ENCODE measurements at places on chromosomes 12 and 14. TPM values are rescaled to one million over a fixed set of nuclear protein-coding genes. Genes with fewer than 3 reads are reported as not detected.
A peak's percentile ranks its signal among the peaks of the same experiment; 100 is the strongest.

PTPRR gene
- not detected for total RNA-seq

GARIN6 gene
- total RNA-seq: not detected

RERGL gene
- total RNA-seq: 7.9 TPM

RERG gene
- total RNA-seq: 98.8 TPM

CACNA2D4 gene
- 5.9 TPM for total RNA-seq

KLRB1 gene
- 1.0 TPM for total RNA-seq

KRT82 gene
- not detected for total RNA-seq

CD163 gene
- 252 TPM for total RNA-seq

PLEKHD1 gene
- 0.10 TPM for total RNA-seq

TC2N gene
- total RNA-seq: 28.3 TPM

ARL6IP4 gene
- total RNA-seq: 132 TPM

SLC38A2 gene
- 255 TPM for total RNA-seq

- no peak for DNase-seq
Measured at GRCh38 chr14:52863334-52863700, 71.9 kb upstream of the GNPNAT1 start.

- no peak for DNase-seq
Measured at GRCh38 chr14:93103392-93104080, 12.2 kb downstream of the ITPK1 start.

DNA sequence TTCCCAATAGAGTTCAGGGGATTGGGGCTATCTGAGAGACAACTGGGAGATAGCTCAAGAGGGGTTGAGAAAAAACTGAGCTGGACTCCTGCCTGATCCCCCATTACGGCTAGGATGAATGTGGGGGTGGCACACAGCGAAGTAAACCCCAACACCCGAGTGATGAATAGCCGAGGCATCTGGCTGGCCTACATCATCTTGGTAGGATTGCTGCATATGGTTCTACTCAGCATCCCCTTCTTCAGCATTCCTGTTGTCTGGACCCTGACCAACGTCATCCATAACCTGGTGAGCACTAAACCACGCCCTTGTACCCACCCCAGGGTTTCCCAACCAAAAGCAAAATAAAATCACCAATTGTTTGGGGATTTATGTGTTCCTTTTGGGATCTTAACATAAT lies 1.0 kb downstream of the ORMDL2 start:
- no peak for DNase-seq

DNA sequence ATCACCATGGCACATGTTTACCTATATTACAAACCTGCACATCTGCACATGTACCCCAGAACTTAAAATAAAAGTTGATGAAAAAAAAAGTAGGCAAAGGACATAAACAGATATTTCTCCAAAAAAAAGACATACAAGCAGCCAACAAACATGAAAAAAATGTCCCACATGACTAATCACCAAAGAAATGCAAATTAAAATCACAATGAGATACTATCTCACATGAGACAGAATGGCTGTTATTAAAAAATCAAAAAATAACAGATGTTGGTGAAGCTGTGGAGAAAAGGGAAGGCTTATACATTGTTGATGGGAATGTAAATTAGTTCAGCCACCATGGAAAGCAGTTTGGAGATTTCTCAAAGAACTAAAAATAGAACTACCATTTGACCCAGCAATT lies 68.0 kb upstream of the FAR2 start:
- no peak for DNase-seq

DNA sequence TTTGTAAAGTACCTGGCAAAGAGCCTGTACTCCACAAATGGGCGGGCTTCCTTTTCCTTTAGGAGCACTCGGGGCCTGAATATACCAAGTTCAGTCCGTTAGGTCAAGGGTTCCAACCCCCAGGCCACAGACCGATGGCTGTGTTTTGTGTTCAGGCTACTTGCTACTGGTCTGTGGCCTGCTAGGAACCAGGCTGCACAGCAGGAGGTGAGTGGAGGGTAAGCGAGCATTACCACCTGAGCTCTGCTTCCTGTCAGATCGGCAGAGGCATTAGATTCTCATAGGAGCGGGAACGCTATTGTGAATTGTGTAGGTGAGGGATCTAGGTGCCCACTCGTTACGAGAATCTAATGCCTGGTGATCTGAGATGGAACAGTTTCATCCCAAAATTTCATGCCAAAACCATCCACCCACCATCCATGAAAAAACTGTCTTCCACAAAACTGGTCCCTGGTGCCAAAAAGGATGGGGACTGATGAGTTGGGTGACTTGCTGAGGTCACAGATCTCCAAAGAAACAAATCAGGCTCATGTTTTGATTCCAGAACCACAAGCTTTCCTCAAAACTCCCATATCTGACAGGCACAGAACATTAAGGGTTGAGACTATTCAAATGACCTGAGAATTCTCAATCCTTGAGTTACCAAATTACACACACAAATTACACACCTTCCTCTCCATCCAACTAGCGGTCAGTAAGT lies 4.2 kb downstream of the CSRP2 start:
- no peak for DNase-seq

DNA sequence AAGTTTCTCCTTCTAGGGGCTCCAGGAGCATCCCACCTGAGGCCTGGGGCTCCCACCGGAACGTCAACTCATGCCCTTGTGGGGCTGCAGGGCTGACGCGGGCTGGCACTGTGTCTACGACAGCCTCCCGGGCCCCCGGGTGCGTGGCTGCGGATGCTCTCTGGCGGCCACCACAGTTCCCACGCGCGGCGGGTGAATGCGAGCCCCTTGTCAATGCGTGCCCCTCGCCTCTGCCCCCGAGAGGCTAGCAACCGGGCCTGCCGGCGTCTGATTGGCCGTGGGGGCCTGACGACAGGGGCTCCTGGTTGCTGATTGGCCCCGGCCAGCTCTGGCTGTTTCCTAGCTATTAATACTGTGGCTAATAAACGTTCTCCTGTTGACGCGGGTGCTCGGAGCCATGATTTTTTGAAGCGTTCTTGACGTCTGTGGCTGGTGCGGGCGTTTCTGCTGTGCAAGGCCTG lies 1.8 kb upstream of the MEG3 start:
- DNase-seq: peak; percentile 83

DNA sequence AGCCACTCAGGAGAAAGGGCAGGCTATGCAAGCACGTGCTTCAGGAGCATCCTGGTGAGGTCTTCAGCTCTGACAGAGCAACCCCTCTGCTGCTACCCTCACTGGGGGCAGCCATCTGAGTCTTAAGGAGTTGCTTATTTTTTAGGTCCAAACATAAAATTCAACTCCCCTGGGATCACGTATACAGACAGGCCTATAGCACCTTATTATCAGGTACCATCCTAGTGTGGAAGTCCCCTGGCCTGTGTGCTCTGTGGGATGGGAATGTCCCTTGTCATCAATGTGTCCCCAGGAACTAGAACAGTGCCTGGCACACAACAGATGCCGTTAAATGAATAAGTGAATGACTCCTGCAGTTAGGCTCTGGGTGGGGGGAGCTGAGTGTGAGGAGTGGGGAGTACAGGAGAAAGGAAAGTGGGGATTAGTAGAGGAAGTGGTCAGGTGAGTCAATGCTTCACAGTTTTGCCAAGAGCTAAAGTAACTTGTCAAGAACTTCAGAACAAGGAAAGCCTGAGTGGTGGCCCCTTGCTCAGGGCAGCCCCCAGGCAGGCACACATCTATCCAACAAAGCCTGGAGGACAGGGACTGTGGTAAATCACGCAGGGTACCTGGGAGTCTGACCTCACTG lies 33.5 kb downstream of the DAD1 start:
- no peak for DNase-seq

GRCh38 chr14:55556929-55557623 lies 22.9 kb upstream of the KTN1 start:
- no peak for DNase-seq

GRCh38 chr12:110790301-110790700 lies 47.6 kb upstream of the PPP1CC start:
- no peak for DNase-seq

DNA sequence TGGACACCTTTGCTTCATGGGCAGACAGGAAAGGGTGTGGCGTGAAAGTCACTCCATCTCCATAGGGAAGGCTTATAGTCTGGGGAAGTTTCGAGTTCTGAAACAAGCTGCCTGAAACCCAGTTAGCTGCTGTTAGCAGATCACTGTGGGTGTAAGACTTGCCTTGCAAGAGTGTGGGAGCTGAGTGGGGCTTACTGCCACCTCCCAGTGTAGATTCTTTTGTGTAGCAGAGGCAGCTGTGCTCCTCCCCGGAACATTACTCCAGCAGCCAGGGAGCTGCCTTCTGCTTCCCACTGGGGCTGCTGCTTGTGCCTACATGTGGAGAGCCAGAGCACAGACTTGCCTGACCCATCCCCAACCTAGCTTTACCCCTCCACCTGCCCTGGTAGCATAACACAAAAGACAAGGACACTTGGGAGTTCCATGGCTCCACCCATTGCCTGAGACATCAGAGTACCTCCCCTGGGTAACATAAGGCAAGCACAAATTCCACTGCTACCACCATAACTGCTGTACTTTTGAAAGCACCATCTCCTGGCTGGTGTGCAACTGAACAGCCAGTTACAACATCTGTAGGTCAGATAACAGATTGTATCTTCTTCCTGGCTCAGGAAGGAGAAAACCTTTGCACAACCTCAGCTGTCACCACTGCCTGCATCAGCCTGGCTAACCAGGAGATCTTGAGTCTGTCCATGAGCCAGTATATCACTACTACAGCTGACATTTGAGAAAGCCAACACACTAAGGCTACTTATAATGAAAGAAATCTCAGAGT lies 69.5 kb downstream of the ADAMTS20 start:
- DNase-seq: no peak

GRCh38 chr14:77270361-77271112 lies 469 bp downstream of the NGB start:
- peak; percentile 75 for DNase-seq

GRCh38 chr12:3574986-3575385 lies 84.0 kb downstream of the PRMT8 start:
- no peak for DNase-seq

DNA sequence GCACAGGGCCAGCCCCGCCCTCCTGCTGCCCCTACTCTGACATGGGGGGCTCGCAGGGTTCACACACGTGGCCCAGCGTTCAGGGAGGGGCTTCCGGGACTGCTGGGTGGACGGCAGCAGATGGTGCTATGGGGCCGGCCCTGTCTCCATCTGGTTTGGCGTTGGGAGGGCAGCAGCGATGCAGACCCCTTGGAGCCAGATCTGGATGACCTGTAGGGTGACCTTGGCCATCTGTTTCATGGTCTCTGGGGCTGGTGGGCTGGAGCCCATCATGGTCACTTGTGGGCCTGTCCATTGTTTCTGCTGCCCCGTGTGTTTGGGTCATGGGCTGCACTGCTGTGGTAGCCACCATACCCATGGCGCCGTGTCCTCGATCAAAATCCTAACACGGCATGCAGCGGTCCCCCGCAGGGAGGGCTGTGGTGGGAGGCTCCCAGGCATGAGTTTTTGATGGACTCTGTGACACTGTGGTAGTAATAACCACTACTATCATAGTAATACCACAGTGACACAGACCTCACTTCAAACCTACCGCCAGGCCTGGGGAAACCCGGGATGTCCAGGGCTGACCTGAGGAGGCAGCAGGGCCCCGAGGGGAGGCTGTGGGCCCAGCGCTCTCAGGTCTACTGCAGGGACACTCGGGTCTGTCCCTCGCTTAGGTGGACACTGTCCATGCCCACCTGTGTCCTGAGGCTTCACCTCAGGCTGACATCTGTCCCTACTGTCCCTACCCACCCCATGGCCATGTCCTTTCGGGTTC lies 359.4 kb downstream of the TMEM121 start:
- DNase-seq: peak; percentile 69

GRCh38 chr14:93937519-93937918 lies 10.4 kb downstream of the FAM181A start:
- no peak for DNase-seq

All from posterior vena cava (tissue), 2 donors.